B cell (primary cell): ENCODE measurements at places on chromosomes 3 and 15.

DNA sequence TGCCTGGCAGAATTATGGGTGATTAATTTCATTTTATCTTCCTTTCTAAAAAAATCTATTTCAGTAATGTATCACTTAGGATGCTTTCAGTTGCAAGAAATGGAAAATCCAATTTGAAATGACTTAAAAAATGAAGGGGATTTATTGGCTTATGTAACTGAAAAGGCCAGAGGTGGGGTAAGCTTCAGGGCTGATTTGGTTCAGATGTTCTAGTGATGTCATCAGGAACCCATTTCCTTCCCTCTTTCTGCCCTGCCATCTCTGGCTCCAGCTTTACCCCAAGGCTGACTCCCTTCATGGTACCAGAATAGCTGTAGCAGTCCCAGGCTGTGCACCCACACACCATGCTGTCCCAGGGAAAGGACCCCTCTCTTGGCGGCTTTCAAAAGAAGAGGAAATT is 18.5 kb upstream of the REC114 start:
- DNase-seq: no peak

DNA sequence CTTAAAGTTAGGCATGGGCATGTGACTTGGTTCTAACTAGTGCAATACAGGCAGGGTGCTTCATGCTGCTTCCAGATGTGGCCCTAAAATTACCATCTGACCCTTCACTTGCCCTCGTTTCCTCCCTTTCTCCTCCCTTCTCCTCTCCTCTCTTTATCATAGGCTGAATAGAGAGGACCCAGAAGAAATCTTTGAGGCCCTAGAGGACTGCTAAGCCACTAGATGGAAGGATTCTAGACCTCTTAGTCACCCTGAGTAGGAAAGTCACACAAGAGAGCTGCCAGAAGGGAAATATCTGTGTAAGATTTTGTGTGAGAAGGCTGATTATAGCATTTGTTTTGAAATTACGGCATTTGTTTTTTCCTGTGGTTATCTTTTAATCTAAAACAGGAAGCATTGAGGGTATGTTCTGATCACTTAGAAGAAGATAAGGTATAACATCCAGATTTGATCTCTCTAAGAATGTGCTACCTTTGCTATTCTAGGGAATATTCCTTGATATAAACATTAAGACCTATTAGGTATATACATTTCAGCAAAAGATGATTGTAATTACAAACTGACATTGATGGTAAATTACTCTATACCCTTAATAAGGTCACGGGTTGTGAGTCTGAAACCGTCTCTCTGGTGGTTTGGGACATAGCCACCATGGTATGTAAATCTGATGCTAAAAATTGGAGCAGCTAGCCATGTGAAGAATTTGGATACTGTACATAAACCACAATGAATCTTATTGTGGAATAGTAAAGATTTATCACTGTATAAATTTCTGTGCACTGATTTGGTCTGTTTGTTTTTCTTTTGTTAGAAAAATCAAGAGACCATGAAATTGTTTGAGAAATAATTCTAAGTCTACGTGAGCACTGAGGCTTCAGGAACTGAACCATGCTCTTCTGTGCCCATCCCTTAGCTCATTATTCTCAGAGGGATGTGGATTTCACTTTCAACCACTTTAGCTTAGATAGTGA is 84.1 kb downstream of the TP63 start:
- no peak for DNase-seq

GRCh38 chr3:31105011-31105410 is 210.6 kb upstream of the GADL1 start:
- no peak for DNase-seq

DNA sequence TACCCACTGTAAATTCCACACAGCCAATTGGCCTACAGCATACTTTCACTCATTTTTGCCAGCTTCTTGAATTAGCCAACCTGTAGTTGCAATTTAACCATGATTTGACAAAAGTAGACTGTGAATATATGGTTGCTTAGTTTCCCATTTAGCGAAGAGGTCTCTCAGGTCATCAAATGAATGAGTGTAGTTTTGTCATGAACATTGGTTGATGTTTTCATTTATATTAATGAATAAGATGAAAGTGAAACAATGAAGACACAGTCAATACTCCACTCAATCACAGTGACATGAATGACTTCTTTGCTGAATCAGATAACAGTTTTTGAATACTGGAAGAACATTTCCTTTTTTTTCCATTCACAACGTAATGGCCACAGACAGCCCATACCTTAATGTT is 15.3 kb upstream of the FAM3D start:
- no peak for DNase-seq

- DNase-seq: no peak
These were observed 12.9 kb downstream of the SNAPC5 start for GRCh38 chr15:66484539-66485112.

GRCh38 chr3:94904156-94904674 is 841.4 kb downstream of the NSUN3 start:
- no peak for DNase-seq

GRCh38 chr3:123272547-123272946 is 70.8 kb downstream of the SEC22A start:
- no peak for DNase-seq

DNA sequence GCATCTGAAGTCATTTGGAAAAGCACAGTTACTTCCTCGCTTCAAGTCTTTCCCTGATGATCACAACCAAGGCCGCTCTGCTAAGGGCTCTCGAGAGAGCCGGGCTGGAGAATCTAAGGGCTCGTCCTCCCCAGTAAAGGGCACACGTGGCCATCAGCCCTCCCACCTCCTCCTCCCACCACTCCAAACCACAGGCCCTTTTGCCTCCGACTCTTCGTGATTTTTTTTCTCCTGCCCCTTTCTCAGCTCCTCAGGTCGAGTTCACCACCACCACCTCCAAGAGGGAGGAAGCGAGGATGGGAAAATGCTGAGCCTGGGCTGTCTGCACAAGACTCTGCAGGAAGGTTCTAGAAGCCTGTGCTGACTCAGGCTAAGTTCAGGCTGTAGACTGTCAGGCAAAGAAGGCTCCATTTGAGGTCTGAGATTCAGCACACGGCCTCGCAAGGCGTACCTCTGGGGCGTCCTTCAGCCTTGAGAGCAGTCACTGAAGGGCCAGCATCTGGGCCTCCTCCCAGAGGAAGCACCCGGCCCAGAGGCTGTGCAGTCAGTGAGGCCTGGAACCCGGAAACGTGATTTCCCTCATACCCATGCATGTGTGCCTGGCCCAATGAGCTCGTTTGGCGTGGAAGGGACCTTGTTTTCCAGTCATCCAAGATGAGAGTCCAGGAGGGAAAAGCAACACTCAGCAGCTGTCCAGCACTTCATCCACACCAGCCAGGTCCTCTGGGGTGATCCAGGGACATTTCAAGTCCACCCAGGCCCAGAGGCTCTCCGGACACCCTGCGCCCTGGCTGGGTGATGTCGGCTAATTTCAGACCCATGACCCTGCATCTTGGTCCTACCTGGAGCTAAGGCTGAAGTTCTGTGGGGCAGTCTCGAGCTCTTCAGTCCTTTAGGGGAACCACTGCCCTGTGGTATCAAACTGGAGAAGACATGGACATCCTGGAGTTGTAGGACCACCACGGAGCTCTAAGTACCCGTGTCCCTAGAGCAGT is 196.8 kb downstream of the XXYLT1 start:
- no peak for DNase-seq

DNA sequence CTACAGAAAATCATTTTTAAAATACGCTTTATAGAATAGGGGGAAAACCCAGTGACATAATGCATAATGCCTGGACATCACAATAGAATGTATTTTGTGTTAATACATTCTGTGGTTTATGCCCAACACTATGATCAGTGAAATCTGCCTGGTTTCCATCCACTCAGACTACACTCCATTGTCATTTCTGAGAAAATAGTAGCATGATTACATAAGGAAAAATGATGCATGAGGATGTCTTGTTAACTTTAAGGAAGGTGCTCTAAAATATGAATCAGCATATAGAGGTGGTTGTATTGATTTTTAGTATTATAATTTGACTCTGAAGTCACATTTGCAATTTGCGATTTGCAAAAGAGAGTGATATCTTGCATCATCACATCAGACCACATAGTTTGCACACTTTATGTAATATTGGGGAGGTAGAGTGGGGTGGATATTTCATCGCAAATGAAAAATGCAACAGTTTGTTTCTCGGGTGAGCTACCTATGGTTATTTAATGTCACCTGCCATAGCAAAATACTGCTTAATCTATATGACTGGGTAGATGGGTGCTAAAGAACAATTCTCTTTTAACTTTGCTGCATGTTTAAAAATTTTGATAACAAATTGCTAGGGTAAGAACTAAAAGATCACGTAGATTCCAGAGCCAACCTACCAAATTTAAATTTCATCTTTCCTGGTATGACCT is 403.9 kb downstream of the IL5RA start:
- DNase-seq: no peak

DNA sequence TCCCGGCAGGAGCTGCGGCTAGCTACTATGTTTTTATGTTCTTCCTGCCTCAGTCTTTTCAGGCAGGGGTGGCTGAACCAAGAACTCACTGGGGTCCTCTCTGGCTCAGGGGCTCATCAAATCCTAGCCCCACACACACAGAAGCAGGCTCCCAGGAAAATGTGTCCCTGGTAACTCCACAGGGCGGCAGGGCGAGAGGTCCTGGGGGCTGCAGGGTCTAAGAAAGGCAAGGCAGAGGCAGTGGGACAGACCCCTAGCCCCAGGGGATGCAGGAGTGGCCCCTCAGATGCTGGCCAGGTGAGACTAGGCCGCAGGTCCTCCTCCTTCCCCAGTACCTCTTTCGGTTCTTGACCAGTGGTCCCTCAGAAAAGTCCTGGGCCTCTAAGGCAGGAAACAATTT is 48.9 kb downstream of the PTH1R start:
- no peak for DNase-seq

- DNase-seq: no peak
These were observed 477.5 kb downstream of the LPP start for GRCh38 chr3:188631291-188632010.

DNA sequence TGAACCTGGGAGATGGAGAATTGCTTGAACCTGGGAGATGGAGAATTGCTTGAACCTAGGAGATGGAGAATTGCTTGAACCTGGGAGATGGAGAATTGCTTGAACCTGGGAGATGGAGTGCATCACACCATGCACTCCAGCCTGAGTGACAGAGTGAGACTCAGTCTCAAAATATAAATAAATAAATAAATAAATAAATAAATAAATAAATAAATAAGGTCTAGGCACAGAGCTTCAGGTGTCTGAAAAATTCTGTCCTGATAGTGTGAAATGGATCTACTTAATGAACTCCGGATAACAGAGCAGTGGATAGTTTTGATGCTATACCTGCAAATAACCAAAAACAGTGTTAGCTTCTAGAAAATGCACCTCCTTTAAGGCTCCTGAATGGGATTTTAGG is 24.3 kb upstream of the NUDT16 start:
- no peak for DNase-seq

DNA sequence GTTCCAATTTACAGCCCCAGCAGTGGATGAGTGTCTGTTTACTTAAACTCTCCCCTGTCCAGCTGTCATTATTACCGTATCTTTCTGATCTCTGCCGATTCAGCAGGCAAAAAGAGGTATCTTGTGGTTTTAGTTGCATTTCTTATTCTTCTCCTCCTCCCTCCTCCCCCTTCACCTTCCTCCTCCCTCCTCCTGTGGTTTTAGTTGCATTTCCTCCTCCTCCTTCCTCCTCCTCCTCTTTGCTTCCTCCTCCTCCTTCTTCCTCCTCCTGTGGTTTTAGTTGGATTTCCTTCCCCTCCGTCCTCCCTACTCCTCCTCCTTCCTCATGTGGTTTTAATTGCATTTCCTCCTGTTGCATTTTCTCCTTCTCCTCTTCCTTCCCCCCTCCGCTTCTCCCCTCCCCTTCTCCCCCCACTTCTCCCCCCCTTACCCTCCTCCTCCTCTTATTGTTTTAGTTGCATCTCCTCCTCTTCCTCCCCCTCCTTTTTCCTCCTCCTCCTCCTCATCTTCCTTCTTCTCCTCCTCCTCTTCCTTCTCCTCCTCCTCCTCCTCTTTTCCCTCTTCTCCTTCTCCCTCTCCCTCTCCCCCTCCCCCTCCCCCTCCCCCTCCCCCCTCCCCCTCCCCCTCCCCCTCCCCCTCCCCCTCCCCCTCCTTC is 25.3 kb upstream of the VPS33B start:
- DNase-seq: peak; percentile 22

- no peak for DNase-seq
These were observed 69.8 kb downstream of the CPN2 start for GRCh38 chr3:194281306-194281705.

DNA sequence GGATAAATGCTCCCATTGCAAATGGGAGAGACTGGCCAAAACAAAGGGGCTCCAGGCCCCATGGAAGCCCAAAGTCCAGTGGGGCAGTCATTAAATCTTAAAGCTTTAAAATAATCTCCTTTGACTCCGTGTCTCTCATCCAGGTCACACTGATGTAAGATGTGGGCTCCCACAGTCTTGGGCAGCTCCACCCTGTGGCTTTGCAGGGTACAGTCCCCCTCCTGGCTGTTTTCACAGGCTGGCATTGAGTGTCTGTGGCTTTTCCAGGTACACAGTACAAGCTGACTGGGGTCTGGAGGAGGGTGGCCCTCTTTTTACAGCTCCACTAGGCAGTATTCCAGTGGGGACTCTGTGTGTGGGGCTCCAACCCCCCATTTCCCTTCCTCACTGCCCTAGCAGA is 45.9 kb downstream of the NIPA2 start:
- DNase-seq: peak; percentile 13

GRCh38 chr3:46214751-46215352 is 6.7 kb upstream of the CCR1 start:
- DNase-seq: no peak

- peak; percentile 57 for DNase-seq
These were observed 15.0 kb upstream of the TM6SF1 start for GRCh38 chr15:83092309-83092976.

DNA sequence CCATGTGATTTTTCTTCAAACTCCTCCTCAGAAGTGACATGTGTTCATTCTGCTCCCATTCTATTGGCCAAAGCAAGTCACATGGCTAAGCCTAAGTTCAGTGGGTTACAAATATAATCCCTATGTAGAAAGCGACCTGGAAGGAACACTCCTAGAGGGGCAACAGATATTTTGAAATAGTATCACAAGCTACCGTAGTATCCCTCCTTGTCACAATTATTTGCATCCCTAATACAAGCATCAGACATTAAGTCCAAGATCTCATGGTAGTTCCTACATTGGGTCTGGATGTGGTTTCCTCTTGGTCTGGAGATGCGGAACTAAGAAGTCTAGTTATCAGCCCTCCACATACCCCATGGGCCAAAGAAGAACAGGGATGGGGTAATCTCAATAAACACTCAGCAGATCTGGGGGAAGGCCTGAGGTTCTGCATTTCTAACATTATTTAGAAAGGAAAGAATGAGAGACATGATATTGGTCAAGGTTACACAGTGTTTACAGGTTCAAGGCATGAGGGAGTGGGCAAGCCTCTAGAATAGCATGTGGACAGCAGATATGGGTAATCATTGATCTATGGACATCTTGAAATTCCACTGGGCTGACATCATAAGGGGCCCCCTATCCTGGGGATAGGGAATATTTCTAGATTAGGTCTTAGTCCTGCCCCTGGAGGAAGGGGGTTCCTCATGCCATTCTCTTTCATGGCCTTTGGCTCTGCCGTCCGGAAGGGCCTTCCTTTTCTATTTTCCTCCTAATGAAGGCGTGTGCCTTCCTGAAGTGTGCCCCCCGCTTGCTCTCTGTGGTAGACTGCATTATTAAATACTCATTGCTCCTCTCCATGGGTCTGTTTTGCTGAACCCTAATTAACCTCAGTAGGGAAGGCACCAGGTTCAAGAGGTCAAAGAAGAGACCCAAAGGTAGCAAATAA is 17.8 kb upstream of the ABHD2 start:
- no peak for DNase-seq

- DNase-seq: no peak
These were observed 26.0 kb upstream of the UBE3A start for GRCh38 chr15:25464784-25465183.
